Stimulated activated CD8-positive, alpha-beta memory T cell treated with anti-CD3 and anti-CD28 coated beads, Interleukin-4, amount 100 ng/mL, for 24 hours (primary cell): ENCODE measurements at places on chromosomes 12 and 14.

DNA sequence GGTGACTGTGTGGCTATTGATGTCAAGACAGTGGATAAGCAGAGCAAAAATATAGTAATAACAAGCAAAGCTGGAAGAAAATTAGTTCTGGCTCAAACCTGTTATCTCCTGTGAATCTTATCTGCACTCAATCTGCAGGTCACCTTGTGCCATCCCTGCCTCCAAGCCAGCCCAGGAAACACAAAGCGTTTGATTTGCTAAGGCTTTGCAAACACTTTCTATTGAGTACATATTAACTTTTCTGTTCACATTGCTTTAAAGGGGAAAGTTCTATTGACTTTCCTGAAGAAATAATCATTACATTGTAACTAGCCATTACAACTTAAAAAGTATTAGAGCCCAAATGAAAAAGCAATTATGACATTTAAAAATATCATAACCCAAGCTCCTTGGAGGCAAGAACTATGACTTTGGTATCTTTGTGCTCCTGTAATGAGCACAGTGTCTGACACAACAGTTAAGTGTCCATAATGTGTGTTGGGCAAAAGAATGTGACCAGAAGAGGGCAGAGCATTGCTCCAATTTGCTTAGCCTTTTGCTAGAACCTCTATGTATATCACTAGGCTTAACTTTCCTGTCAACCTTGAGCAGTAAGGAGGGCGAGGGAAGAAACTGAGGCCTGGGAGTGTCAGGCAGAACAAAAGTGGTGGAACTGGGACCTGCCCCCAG, 24.7 kb downstream of the SERPINA3 start:
- no peak for DNase-seq

GRCh38 chr14:35949920-35950513, 123.9 kb downstream of the BRMS1L start:
- no peak for DNase-seq

GRCh38 chr12:103561174-103561573, 25.9 kb upstream of the STAB2 start:
- no peak for DNase-seq

DNA sequence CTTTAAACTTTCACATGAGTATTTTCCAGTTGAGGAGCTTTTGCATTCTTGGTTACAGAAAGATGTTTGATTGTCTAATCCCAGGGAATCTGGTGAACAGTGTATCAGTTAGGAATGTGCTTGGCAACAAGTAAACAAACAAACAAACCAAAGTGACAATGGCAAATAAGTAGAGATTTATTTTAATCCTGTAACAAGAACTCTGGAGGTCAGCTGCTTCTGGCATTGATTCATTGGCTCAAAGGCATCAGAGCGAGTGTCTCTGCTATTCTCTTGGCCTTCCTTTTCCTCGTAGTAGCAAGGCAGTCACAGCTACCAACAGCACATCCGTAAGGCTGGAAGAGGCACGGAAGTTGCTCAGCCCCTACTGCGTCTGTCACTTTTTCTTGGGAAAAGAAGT, 37.2 kb downstream of the CRADD start:
- DNase-seq = no peak

DNA sequence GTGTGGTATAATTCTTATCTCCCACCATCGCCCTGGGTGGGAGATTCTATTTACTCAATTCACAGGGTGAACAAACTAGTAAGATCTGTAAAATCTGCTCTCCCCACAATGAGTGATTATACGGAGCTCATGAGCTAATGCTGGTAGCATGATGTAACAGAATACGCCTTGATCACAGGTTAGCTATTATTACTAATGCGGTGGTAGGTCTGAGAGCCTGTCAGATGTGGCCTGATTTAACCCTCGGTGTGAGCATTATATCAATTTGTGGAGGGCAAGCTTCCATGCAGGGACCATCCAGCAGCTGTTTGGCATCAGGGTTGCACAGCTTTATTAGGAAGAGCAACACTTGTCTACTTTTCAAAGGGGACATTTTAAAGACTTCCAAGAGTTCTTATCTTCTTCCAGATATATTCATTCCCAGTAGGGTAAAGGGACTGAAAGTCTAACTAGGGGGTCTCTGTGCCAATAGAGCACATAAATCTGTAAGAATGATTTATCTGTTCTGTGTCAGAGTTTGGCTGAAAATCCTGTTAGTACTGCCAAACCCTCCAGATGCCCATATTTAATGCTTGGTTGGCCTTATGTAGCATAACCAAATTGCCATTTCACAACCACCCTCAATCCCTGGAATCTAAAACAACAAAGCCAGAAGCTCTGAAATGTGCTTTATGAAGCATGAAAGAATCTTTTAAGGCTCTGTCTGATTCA, 18.7 kb downstream of the TSHR start:
- DNase-seq = no peak

DNA sequence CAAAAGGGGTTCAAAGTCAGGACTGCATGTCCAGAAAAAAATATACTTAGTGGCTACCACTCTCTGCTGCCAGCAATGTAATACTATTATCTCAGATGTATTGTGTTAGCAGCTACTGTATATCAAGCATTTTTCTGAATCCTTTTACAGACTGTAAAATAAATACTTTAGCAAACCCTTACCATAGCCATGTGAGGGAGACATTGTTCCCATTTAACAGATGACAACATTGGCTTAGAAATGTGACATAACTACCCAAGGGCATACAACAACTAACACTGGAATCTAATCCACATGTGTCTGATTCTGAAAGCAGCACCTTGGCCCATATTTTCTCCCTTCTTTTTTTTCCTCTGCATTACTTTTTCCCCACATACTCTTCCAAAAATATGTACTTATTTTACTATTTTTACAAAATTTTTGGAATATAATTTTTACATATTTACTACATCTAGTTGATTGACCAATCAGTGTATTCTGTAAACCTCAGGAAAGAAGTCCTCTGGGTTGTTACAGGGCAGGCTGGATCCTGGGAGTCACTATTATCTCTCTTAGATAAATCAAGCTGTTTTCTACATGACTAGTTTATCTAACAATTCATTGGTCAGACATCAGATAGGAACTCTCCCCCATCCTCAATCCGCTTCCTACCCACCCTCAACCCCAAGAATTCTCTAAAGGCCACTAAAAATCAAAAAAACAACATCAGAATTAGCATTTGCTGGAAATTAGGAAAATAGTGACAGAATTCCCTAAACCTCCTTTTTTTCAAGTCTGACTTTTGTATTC, 154.1 kb downstream of the BTG1 start:
- DNase-seq = no peak

GRCh38 chr12:91142221-91142631, 30.9 kb upstream of the LUM start:
- DNase-seq = no peak

DNA sequence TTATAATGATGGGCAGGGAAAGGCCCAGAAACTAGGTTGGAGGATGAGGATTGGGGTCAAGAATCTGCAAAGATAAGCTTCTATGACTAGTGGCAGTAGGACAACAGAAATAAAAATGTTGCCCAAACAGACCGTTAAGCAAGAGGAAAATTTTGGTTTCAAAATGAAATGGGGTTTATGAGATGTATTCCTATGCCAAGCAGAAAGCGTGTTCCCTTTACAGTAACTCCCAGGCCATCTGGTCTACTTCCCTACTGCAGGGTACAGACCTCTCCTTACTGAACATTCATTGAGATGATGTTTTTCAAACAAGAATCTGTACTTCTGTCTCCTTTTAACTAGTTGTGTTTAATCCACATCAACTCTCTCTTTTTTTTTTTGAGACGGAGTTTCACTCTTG, 20.4 kb upstream of the TMEM229B start:
- DNase-seq = no peak

- no peak for DNase-seq
Measured at GRCh38 chr12:31853977-31854376, 105.2 kb upstream of the RESF1 start.

- no peak for DNase-seq
Measured at GRCh38 chr12:13193505-13194231, 2.9 kb upstream of the EMP1 start.

DNA sequence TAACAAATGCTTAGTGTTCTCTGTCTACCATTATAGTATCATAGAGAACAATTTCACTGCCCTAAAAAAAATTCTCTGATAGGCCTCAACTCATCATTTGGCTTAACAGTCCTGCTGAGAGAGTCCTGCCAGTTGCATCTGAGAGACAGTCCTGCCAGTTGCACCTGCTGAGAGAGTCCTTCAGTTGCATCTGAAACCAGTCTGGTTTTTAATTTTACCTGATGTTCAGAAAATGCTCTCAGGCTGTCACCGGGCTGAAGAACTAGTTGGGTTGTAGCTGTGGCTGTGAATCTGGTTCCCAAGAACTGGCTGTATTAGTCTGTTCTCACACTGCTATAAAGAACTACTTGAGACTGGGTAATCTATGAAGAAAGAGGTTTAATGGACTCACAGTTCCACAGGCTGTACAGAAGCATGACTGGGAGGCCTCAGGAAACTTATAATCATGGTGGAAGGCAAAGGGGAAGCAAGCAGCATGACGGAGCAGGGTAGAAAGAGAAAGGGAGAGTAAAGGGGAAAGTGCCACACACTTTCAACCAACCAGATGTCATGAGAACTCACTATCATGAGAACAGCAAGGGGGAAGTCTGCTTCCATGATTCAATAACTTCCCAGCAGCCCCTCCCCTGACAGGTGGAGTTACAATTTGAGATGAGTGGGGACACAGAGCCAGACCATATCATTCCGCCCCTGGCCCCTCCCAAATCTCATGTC, 51.6 kb downstream of the PRKCH start:
- DNase-seq = no peak

DNA sequence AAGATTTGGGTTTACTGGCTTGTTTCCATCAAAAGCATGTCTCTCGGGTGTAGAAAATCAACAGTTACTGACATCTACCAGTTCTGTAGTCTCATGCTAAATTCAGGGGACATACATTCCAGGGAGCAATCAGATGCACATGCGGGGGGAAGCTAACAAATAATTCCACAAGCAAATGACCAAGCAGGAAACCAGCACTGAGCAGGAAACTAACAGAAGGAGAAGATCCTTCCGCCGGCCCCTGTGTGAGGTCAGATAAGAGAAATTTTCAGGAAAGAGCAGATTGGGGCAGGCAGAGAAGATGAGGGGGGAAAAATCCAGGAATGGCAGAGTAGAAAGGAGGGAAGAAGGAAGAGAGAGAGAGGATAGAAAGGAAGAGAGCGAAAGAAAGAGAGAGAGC, 127.6 kb upstream of the TMCC3 start:
- no peak for DNase-seq

- DNase-seq = no peak
Measured at GRCh38 chr12:24069532-24070395, 120.3 kb upstream of the SOX5 start.

DNA sequence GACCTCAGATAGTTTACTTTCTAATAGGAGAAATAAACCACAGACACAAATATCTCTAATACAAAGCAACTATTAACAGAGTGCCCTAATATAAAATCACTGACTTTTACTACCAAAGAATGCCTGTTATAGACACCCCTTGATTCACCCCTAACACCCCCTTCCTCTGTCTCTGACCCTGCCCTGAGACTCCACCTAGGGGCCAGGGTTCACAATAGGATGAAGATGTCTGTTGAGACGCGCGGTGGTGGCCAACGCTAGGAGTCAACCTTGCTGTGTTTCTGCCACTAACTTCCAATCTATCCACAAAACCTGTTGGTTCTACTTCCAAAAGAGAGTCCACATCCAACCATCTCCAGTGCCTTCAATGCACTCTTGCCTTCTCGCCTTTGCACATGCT, 10.9 kb upstream of the TC2N start:
- no peak for DNase-seq

DNA sequence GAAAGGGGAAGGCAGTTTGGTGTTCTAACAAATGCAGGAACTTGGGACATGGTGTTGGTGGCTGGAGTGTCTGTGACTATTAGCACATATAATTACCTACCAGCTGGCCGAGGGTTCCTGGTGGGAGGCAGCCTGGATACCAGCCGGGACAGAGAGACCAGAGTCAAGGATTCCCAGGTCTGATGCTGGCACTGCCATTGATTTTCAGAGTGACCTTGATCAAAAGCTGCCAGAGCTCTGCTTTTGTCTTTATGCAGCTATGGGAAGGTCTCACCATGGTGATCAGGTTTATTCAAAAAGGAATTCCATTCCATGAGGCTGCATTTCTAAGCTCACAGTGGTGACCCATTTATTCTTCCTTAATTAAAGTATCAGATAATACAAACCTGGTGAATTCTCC, 101.0 kb upstream of the PWP1 start:
- no peak for DNase-seq

- DNase-seq = no peak
Measured at GRCh38 chr12:82458101-82458500, 99.8 kb downstream of the METTL25 start.

DNA sequence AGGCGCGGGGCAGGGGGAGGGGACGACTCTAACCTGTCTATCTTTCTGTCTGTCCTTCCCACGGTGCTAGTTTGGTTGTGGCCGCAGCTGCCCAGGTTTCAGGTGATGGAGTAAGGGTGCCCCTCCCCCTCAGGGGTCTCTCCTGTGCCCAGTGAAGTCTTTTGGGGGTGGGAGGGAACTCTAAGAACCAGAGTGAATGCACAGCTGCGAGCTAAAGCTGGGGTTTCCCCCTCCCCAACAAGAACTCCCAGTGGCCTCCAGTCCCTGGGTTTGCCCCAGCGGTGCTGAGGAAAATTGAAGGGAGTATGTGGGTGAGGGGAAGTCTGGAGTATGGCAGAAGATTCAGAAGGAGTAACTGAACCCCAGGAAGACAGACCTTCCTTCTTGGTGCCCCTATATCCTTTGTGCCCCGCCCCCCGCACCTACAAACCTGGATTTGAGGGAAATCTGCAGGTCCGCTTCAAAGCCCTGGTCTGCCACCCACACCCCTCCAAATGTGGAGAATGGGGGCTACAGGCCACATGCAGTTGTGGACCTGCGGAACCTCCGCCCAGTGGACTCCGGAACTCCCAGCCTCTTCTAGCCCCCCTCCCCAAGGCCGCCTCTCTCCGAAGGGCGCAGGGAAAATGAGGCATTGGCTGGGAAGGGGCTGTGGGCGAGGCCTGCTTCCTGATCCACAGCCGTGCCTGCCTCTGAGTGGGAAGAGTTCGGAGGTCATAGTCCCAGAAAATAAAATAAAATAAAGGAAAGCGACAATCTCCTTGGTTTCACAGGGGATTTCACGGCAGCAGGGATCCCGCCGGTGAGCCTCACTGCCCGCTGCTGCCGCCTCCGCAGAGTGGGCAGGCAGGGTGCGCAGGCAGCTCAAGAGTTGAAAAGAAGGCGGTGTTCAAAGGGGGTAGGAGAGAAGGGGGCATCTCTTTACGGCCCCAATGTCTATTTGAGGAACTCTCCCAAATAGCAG, 3.4 kb upstream of the HOXC9 start:
- DNase-seq = no peak

GRCh38 chr14:38083039-38083438, 124.7 kb upstream of the SSTR1 start:
- no peak for DNase-seq

GRCh38 chr14:91835197-91835919, 32.0 kb downstream of the TC2N start:
- DNase-seq = no peak
